ENCODE measurements at places on chromosomes 11 and 22.

GRCh38 chr22:46829941-46830715, 67.7 kb downstream of the TBC1D22A start:
- peak; percentile 52 for DNase-seq

DNA sequence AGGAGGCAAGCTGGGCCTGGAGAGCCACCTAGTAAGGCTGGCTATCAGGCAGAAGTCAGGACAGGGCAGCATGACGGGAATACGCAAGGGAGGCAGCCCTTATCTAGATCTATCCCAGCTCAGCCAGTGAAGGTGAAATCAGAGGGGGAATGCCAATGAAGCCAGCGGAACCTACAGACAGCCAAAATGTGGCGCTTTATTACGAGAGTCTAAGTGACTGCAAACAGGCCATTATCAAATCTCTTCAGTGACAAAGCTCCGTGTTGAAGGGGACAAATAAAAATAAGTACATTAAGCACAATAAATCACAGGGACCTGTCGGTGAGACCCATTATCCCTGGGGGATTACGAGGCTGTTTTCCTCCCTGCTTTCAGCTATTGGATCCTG, 22.8 kb downstream of the LARGE1 start:
- DNase-seq, result no peak

GRCh38 chr11:96215110-96215782, 127.7 kb downstream of the MAML2 start:
- no peak for DNase-seq

- no peak for DNase-seq
Observed at GRCh38 chr11:43712676-43713075, 32.1 kb downstream of the HSD17B12 start.

DNA sequence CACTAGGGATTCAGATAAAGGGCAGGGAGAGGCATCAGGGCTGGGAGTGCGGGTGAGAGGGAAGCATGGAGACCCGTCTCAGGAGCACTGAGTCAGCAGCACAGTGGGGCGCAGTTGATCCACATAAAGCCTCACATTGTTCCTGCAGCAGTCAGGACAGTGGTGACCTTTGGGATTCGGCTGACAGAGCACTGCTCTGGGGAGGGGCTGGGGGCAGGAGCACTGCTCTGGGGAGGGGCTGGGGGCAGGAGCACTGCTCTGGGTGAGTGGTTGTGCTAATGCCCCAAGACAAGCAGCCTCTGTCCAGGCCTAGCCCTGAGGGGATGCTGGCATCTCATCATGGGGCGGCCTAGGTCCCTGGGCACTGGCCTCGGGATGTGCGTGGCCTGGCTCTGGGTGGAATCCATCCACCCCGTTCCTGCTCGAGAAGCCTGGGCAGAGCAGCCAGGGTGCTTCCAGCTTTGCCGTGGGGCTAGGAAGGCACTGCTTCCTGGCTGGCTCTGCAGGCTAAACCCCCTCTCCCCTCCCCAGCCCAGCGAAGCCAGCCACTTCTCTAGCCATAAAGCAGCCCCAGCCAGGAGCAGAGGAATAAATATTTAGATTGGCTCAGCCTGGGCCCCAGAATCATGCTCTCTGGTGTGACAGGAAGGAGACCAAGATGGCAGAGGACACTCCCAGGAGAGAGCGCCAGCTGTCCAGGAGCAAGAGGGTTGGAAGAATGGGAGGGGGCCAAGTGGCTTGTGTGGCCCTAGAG, 7.3 kb downstream of the OAF start:
- no peak for DNase-seq

DNA sequence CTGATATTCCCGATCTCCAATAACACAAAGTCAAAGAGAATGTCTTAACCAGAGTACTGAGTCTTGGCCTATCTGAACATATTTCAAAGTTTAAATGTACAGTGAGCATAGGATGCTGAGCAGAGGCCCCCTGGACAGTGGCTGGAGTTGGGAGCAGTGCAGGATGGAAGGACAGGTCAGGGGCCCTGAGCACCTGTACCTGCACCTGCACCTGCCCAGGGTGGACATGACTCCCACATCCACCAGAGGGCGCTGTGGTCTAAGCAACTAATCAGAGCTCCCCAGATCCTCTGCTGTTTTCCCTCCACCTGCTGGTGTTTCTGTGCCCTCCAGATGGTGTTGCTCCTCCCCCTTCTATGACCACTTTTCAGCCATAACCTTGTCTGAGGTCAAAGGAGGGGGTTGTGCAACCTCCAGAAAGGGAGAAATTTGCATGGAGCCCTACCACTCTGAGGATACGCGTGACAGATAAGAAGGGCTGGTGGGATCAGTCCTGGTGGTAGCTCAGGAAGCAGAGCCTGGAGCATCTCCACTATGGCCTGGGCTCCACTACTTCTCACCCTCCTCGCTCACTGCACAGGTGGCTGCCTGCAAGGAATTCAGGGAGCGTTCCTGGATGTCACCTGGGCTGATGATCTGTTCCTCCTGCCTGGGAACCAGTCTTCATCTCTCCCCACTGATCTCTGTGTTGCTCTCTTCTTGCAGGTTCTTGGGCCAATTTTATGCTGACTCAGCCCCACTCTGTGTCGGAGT, 49.1 kb upstream of the VPREB1 start:
- DNase-seq, result peak; percentile 49

DNA sequence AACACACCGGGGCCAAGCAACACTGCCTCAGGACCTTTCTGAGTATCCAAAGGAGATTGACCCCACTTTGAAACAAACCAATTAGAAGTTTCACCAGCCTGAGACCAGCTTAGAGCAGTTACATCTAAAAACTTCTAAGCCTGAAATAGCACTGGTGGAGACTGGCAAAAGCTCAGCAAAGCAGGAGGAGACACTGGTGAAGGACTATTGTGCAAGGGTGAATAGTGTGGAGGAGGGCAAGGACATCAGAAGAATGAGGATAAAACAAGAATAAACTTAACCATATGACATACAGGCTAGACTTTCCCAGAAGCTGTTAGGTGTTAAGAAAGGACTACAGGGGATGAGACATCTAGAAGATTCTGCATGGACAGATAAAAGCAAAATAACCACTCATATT, 152.4 kb downstream of the FCHSD2 start:
- DNase-seq, result no peak

GRCh38 chr11:112822478-112823274, 138.5 kb upstream of the NCAM1 start:
- DNase-seq, result no peak

- DNase-seq, result no peak
Observed at GRCh38 chr22:43245717-43246116, 58.8 kb upstream of the TTLL12 start.

GRCh38 chr11:86800076-86800959, at the start of gene PRSS23:
Gene PRSS23, plus strand, starts transcription at chr11:86800542. Its CDS starts 7,102 bp downstream, at chr11:86807644.
- no peak for DNase-seq

- DNase-seq, result peak; percentile 87
Observed at GRCh38 chr11:61679893-61680621, at the start of gene DAGLA. Gene DAGLA, plus strand, starts transcription at chr11:61680391. Its CDS starts 39,765 bp downstream, at chr11:61720156.

DNA sequence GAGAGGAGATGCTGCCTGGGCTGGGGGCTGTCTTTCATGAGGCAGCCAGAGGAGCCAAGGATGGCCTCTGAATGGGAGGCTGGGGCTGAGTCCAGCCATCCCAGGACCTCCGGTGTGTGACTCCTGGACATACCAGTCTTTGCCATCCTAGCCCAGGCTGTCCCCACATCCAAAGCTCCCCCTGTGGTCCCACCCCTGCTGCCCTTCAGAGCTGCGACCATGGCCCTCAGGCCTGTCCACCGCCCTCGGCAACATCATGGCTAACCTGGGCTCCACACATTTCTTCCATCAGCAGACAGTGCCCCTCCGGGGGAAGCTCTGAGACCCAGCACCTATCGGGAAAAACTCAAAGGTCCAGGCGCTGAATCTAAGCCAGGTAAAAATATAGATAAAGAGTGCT, 324.4 kb downstream of the MN1 start:
- DNase-seq, result no peak

- DNase-seq, result peak; percentile 58
Observed at GRCh38 chr22:42685941-42686653, 34.6 kb downstream of the A4GALT start.

DNA sequence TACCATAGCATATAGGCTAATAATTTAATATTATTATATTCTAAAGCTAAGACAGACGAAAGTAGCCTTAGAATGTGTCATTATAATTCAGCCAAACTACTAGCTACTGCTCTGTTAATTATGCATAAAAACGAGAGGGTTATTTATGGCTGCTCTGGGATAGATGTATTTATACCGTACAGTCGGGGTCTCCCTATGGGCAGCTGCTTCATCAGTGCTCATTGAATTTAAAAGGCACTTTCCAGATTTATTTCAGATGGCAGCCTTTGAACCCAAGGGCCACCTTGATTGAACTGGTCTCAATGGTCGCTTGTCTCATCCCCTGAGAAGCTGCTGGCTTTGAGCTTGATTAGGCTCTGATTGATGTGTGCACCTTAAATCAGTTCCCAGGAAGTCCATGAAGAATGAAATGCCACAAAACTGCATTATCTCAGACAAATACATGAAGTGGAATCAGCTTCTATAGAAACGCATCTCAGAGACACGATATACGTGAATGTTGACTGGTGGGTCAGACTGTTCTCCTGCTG, 377.6 kb downstream of the LRRC4C start:
- no peak for DNase-seq

GRCh38 chr11:66371627-66372415, at the start of gene SLC29A2:
Gene SLC29A2, minus strand, starts transcription at chr11:66371760. Its CDS starts 169 bp downstream, at chr11:66371591.
- peak; percentile 88 for DNase-seq

GRCh38 chr22:40039482-40040115, 44.8 kb downstream of the FAM83F start:
- no peak for DNase-seq

- no peak for DNase-seq
Observed at GRCh38 chr11:85751724-85752123, 59.2 kb downstream of the SYTL2 start.

GRCh38 chr11:34616830-34617504, 3.9 kb upstream of the EHF start:
- DNase-seq, result no peak

DNA sequence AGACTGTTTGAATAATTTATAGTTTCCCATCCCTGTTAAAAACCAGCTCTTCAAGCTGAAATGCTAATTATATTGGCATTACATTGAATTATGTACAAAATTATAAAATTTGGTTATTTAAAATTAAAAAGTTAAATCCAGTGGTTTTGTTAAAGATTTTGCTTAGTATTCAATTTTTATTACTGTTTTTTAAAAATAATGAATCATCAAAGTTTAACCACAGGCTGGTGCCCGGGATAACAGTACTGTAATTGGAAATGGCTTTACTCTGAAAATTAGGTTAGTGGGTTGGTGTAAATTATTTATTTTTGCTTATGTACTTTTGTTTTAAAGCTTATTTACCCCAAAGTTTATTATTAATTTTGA, 45.4 kb upstream of the WEE1 start:
- DNase-seq, result no peak

DNA sequence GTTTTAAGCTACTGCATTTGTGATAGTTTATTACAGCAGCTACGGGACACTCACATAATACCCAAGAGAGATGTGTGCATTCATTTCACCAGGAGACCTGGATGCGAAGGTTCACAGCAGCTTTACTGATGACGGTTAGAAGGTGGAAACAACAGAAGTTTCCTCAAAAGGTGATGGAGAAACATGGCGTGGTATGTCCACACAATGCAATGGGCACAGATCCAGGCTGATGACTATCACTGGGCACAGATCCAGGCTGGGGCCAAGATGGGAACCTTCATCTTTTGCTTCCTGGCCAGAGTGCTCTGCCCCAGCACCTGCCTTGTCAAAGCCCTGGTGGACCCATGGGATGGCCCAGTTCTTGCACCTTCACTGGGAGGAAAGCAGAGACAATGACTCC, 30.6 kb upstream of the RFPL3 start:
- no peak for DNase-seq

GRCh38 chr11:125588505-125588904, 4.1 kb upstream of the STT3A start:
- DNase-seq, result no peak

- DNase-seq, result no peak
Observed at GRCh38 chr11:44727114-44727372, 281 bp downstream of the TSPAN18 start.

DNA sequence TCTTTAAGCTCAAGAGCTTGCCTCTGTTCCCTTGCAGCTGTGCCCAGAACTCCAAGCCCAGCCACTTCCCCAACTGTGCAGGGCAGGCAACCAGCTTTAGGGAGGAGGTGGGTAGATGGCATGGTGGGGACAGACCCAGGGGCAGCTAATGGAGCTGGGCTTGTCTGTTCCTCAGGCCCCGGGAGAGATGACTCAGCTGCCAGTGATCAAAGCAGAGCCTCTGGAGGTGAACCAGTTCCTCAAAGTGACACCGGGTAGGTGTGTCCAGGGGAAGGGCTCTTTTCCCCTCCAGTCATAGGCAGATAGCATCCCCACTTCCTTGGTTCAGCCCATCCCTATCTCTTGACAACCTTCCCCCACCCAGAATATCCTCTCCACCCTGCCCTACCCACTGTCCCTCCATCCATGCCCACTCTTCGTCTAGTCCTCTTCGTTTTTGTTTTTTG, 32.4 kb downstream of the CREB3L1 start:
- no peak for DNase-seq

GRCh38 chr22:37258005-37258752, 14.1 kb upstream of the RAC2 start:
- DNase-seq, result no peak

- no peak for DNase-seq
Observed at GRCh38 chr11:132780046-132780445, 752.3 kb downstream of the OPCML start.

- no peak for DNase-seq
Observed at GRCh38 chr11:107457205-107457557, 444 bp downstream of the CWF19L2 start.

GRCh38 chr11:13229711-13230318, 47.8 kb upstream of the BMAL1 start:
- no peak for DNase-seq

GRCh38 chr22:32996276-32996675, 61.9 kb downstream of the SYN3 start:
- DNase-seq, result no peak

- DNase-seq, result no peak
Observed at GRCh38 chr11:108620958-108621772, 27.6 kb upstream of the EXPH5 start.

Measured in NCI-H446 (cell line).